Left ventricle myocardium inferior (tissue), 1 donor: ENCODE measurements at places on chromosomes 2 and 18. TPM values are rescaled to one million over a fixed set of nuclear protein-coding genes. Genes with fewer than 3 reads are reported as not detected.

GRCh38 chr2:241082341-241083090 is 19.6 kb downstream of the MTERF4 start:
- H3K4me3 ChIP-seq, result no peak overlapping the region
- no peaks in the 10 kb centered on the region for H3K27me3 ChIP-seq
- no peak overlapping the region for H3K27ac ChIP-seq
- no peak for DNase-seq
- peaks cover 10% of the 10 kb centered on the region for H3K4me1 ChIP-seq
- peaks cover 29% of the 10 kb centered on the region for H3K36me3 ChIP-seq

DNA sequence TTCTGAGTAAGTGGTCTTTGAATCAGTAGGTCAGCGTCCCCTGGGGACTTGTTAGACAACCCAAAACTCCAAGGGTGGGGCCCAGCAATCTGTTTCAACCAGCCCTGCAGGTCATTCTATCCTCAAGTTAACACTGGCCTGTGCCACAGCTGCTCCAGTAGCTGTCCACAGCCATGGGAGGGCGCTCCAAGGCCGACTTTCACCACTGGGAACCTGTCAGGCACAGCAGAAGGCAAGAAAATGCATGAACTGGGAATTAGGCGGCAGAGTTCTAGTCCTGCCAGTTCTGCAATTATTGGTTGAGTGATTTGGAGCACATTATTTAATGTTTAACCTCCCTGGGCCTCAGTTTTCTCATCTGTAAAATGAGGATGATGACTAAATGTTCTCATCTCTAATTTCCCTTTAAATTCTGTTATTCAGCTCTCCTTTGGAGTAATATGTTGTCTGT is 17.4 kb upstream of the MRPL33 start:
- peaks cover 19% of the 10 kb centered on the region for H3K4me1 ChIP-seq
- no peak overlapping the region for H3K27ac ChIP-seq
- DNase-seq, result peak; percentile 76
- no peaks in the 10 kb centered on the region for H3K36me3 ChIP-seq
- no peaks in the 10 kb centered on the region for H3K27me3 ChIP-seq

GRCh38 chr18:13120983-13121441 is 97.5 kb upstream of the LDLRAD4 start:
- no peak overlapping the region for H3K27ac ChIP-seq
- H3K36me3 ChIP-seq, result peaks cover 47% of the 10 kb centered on the region
- DNase-seq, result no peak

- peaks cover 28% of the 10 kb centered on the region for H3K27me3 ChIP-seq
- no peaks in the 10 kb centered on the region for H3K36me3 ChIP-seq
- H3K4me3 ChIP-seq, result no peak overlapping the region
- DNase-seq, result no peak
Measured at GRCh38 chr18:23169673-23170044, 34.4 kb downstream of the CABLES1 start.

DNA sequence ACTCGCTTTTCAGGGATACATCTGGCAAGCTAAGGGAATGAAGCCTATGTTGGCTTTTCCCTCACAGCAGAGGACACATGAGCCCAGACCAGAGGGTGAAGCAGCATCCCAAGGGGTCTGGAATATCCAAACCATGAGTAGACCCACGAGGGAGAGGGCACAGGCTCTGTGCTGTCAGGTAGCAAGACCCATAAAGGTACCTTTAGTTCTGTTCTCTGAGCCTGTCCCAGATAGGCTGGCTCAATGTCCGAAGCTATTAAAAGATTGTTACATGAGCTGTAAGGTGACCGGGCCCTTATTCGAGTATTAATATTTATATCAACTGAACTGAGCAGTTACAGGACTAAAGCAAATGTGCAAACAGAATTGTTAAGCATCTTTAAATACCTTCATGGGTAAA is 52.2 kb downstream of the TPGS2 start:
- H3K27me3 ChIP-seq, result no peaks in the 10 kb centered on the region
- no peak for DNase-seq
- peaks cover 49% of the 10 kb centered on the region for H3K4me1 ChIP-seq
- peaks cover 30% of the 10 kb centered on the region for H3K36me3 ChIP-seq
- no peak overlapping the region for H3K4me3 ChIP-seq
- peak overlapping the region; percentile 82 for H3K27ac ChIP-seq

DNA sequence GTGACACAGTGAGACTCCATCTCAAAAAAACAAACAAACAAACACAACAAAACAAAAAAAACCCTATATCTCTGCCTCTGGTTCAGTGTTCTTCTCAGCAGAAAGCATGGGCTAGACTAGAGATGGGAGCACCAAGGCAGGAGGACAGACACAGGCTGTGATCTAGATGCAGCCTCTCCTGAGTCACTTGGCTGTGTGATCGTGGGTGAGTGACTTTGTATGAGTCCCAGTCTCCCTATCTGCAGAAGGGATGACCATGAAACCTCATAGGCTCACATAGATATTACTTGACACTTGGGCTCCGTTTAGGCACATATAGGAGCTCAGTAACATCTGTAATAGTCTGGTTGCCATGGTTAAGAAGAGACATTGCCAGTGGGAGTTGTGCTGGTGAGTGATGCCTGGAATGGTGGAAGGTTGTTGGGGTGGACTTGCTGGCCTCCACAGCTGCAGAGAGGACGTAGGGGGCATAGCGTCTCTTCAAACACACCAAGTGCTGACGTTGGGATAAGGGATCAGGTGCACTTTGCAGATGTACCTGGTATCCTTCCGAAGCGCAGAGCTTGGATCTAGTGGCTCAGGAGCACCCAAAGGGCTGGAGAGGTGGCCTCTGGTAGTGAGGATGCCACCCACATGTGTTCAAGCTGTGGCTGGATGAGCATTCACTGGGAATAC is 318.9 kb upstream of the HS6ST1 start:
- DNase-seq, result no peak
- no peaks in the 10 kb centered on the region for H3K4me1 ChIP-seq
- H3K27ac ChIP-seq, result no peak overlapping the region
- no peak overlapping the region for H3K4me3 ChIP-seq
- H3K27me3 ChIP-seq, result no peaks in the 10 kb centered on the region

DNA sequence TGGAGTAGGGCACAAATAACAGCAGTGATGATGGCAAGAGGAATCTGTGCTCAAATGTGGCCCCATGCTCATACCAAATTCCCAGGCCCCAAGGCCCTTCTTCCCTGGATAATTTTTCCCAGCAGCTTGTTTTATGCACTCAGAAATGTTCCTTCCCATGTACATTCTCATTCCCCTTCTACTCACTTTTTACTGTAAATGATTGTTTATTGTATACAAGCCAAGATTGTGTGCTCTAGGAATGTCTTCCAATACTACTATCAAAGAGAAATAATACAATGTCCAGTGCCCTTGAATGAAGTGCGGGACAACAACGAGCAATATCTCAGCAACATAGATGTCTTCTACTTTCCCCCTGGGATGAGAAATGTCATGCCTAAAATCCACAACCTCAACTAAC is 201.6 kb downstream of the ICOS start:
- H3K4me3 ChIP-seq, result no peak overlapping the region
- H3K27me3 ChIP-seq, result no peaks in the 10 kb centered on the region
- H3K4me1 ChIP-seq, result peaks cover 9% of the 10 kb centered on the region
- no peak for DNase-seq

- H3K4me3 ChIP-seq, result no peak overlapping the region
- H3K4me1 ChIP-seq, result peaks cover 15% of the 10 kb centered on the region
- no peaks in the 10 kb centered on the region for H3K36me3 ChIP-seq
- no peaks in the 10 kb centered on the region for H3K27me3 ChIP-seq
- DNase-seq, result no peak
Measured at GRCh38 chr2:216014006-216014405, 655 bp upstream of the MREG start.

- H3K4me1 ChIP-seq, result peaks cover 19% of the 10 kb centered on the region
- H3K27me3 ChIP-seq, result no peaks in the 10 kb centered on the region
- H3K36me3 ChIP-seq, result no peaks in the 10 kb centered on the region
- DNase-seq, result no peak
- H3K27ac ChIP-seq, result peak overlapping the region; percentile 66
Measured at GRCh38 chr2:172389685-172390339, 37.6 kb upstream of the ITGA6 start.

SERPINB3 gene
- not detected for total RNA-seq

COL4A3 gene
- 4.4 TPM for total RNA-seq

SERPINB4 gene
- not detected for total RNA-seq

CYP27C1 gene
- 0.11 TPM for total RNA-seq
